ENCODE measurements at places on chromosomes 5 and 9.

DNA sequence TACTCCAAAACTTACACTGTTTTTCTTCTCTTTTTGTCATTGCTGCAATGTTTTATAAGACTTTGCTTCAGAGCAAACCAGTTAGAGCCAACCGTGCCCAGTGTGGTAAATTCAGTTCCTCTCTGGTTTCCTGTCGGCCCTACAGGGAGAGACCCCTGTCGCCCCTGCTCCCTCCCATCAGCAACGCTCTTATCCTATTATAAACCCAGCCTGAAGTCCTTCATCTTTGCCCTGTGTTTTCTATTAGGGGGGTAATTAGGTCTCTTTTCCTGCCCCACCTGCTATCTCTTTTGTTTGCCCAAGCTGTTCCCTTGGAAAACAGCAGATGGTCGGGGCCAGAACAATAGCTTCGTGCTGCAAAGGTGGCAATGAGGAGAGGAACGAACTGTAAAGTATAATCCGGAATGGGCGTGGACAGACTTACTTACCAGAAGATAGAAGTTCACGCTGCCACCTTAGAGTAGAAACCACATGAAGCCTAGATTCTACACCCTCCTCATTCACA lies 21.4 kb upstream of the OTULINL start:
- DNase-seq, result no peak

DNA sequence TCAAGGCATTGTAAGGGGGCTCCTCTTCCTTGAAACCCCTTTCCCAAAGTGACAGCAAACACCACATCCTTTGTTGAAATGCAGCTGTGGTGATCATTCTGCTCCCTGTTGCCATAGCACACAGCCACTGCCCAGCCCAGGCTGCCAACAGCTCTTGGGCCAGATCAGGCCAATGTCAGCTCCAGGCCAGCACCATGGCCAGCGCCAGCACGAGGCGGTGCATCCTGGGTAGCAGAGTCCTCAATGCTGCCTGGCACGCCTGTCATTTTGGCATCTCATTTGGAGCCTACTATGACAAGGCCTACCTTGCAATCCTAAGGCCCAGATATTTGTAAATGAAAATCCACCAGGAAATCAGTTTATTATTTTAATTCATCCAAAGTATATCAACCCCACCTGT lies 390.6 kb downstream of the DNAH5 start:
- no peak for DNase-seq

- DNase-seq, result no peak
Measured at GRCh38 chr9:136089697-136090045, 5.4 kb downstream of the NACC2 start.

DNA sequence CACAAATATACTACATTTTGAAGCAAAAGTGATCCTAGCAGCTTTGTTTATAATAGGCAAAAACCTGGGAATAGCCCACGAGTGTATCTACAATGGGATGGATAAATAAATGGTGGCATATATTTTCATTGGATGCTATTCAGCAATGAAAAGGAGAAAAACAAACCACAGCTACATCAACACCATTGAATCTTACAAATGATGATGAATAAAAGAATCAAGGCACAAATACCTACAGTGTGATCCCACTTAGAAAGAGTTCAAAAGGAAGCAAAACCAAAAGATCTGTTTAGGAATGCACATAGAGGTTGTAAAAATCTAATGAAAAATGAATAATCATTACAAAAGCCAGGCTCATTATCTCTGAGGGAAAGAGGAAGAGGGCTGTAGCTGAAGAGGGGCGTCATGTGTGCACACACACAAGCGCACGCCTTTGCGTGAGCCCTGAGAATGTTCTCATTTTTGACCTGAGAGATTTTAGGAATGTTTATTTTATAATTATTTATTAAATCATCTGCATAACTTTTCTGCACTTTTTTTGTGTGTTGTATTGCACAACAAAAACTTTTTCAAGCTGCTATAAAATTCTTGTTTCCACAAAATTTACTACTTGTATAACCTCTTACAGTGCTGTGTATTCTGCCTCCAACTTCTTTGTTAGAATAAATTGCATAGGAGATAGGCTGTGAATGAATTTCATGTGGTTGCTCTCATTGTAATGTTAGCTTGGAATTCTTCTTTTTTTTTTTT lies 5.9 kb upstream of the RHOBTB3 start:
- DNase-seq, result no peak

DNA sequence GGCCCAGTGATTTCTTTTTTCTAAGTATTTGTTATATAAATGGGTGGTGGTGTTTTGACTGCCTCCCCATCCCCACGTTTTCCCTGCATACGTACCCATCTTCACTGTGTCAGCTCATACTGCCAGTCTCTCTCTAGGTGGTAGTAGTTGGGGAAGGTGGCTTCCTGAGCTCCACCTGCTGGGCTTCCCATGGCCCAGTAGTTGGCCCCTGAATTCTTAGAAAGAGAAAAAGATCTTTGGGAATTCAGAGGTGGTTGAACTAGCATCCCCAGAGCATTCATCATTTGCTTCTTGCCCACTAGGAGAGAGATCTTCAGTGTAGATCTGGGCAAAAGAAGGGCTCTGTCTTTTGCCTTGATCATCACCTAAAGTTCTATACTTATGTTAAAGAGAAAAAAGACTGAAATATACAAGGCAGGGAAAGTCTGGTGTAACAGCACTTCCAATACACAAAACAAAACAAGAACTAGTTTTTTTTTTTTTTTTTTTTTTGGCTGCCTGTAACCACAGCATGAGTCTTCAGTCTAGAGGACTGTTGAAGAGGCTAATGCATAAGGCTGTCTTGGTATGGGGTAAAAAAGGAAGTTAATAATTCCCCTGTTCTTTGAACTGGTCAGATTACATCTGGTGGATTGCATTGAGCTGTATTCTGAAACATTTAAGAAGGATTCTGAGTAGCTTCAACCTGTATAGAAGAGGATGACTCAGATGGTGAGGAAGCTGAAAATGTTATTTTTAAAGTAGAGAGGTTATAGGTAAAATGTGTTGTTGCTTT lies 128.7 kb downstream of the ATG10 start:
- DNase-seq, result no peak

DNA sequence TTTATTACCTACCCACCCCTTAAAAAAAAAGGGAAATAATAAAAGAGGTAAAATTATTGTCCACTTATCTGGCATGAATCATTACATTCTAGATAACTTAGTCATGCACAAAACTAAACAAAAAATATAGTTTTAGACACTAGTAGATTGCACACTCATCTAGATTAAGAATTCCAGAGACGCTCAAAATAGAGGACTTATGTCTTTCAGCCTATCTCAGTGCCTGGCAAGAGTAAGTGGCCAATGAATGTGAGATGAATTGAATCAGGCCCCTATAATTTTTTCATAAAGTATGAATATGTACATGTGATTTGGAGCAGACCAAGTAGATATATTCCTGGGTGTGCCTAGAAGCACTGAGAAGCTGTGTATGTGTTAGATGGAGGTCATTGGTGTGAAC lies 2.0 kb upstream of the RXFP3 start:
- no peak for DNase-seq

DNA sequence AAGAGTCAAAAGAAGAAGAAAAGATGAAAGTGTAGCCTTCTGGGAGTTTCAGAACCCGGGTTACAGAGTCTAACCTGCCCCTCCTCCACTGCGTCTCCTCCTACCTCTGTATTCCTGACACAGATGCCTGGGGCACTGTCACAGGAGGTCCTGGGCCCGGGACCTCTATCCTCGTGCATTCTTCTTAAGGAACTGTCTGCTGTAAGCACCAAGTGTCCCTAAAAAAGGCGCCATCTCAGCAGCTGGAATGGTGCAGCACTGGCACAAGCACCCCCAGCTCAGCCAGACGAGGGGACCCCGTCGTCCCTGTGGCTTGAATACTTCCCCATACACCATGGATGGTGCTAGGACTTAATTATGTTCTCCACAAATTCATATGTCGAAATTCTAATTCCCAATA lies 35.8 kb upstream of the MVB12B start:
- no peak for DNase-seq

- DNase-seq, result no peak
Measured at GRCh38 chr5:180720486-180720885, 19.4 kb downstream of the OR2Y1 start.

- no peak for DNase-seq
Measured at GRCh38 chr9:103919605-103920209, 174.4 kb upstream of the SMC2 start.

- no peak for DNase-seq
Measured at GRCh38 chr5:135557076-135557838, 21.5 kb upstream of the NEUROG1 start.

DNA sequence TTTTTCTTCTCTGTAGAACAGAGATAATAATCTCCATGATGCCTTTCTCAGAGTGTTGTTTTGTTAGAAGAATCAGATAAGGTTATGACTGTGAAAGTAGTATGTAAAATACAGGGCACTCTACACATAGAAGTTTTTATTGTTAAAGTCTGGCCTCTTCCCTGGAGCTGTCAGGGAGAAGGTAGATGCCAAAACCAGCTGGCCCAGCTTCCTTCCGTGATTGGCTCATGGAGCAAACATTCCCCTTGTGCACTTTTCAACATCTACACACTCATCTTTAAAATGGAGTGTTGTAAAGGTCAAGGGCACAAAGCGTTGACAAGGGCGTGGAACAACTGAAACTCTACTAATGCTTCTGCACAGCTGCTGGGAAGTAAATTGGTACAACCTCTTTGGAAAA lies 7.4 kb upstream of the RNF183 start:
- DNase-seq, result no peak

DNA sequence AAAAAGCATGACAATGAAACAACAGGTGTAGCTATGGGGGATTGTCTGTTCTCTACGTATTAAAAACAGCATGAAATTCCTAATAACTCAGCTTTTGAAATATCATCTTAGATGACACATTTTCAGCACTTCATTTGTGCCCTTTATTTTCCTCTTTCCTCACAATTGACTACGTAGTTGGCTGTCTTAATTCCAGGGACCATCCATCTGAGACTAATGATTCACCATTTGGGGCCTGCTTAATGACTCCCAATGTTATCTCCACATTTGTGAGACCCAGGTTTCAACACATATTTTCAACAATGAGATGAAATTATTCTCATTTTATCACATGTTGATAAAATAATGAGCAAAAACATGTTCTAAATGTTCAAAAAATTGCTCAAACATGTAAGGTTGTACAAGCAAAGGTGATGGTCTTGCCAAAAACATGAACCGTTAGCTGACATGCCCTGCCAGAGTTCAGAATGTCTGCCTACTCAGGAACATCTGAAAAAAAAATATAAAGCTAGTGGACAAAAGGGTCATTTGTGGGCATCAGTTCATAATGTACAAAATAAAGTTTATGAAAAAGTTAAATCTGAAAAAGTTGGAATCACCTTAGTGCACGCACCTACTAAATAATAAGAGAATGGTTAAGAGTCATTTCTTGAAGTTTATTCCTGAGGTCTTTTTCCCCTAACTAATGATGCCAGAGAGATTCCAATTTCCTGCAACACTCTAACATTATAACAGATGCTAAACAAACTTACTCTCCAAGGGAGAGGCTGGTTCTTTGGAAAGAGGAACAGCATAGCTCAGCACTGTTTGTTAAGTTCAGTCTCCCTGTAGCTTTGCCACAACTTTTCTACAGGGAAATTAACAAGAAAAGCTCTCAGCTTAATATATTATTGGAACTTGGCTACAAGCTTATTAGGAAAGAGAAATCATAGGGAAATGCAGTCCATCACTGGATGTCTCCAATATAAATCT lies 275.5 kb downstream of the SPOCK1 start:
- no peak for DNase-seq

DNA sequence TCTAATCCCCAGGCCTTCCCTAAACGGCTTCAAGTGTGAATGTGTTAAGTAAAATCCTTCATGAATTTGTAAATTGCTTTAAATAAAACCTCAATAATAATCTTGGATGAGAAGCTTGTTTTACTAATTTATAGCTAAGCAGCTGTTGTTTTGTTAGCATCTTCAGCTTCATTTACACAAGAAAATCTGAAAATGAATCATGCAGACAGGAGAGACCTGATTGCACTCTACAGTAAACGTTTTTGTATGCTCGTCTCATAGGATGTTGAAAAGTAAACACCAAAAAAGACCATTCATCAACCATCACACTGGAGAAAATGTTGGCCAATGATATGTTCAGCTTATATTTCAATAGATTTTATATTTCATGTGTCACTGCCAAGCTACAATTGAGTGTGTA lies 40.4 kb upstream of the MAP3K1 start:
- no peak for DNase-seq

- no peak for DNase-seq
Measured at GRCh38 chr5:179284751-179285631, 60.3 kb downstream of the ADAMTS2 start.

DNA sequence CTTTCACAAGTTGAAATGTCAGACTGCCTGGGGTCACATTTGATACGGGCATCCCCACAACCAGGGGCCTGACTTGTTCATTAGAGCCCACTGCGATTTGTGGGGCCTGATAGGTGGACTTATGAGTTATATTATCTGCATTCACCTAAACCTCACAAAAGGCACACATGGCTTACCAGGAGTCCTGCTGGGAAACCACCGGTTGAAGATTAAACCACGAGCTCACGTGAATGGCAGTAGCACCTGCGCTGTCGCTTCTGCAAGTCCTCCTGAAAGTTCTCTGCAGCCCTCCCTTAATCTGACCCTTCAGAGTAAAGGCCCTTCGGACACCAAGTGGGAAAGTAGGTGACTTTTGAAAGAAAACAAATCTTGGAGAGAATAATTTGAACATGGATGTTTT lies 68.9 kb downstream of the PPIC start:
- DNase-seq, result no peak

DNA sequence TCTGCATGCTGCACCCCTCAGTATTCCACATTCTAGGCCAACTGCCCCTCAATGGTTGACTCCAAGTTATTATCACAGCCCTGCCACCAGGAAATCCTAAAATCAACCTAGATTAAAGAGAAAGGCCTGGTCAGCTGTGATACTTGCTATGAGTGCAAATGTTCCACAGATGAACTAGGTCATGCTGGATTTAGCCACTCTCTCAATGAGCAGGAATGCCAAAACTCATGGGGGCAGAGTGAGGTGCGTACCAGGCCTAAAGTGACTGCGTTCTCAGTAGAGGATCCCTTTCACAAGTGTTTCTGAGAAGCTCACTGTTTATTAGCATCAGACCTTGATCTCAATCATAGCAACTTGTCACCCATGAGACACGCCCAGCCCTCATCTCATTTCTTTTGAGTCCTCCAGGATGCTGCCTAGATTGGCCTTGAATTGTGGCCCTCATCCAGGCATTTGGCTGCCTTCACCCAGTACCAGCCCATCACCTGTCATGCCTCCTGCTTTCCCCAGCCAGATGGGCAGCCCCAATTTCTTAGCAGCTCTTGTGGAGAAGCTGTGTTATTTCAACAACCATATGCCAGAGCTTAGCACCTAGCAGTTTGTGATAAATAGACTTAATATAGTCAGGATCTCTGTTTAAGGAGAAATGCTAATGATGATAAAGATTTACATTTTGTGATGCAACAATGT lies 383.9 kb downstream of the CTNND2 start:
- no peak for DNase-seq
